Progenitor cell of endocrine pancreas (in vitro differentiated cells): ENCODE measurements at places on chromosomes 4 and X. TPM values are rescaled to one million over a fixed set of nuclear protein-coding genes. Genes with fewer than 3 reads are reported as not detected.

DNA sequence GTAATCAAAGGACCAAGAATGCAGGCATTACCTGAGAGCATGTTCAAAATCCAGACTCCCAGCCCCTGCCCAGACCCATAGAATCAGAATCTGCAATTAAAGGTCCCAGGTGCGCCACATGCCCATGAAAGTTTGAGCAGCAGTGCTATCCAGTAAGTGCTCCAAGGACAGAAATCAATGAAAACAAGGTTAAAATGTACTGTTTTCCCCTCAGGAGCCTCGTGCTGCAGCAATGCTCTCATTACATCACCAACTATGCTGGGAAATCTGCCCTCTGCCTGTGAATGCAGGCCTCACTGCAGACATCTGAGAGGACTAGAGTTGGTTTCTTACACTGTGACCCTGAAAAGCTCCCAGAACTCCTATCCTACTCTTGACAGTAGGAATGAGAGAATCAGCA, 21.1 kb downstream of the ANXA5 start:
- peaks cover 16% of the 10 kb centered on the region for H3K4me1 ChIP-seq
- no peak overlapping the region for H3K4me3 ChIP-seq
- H3K27me3 ChIP-seq: no peaks in the 10 kb centered on the region
- no peak for DNase-seq

DNA sequence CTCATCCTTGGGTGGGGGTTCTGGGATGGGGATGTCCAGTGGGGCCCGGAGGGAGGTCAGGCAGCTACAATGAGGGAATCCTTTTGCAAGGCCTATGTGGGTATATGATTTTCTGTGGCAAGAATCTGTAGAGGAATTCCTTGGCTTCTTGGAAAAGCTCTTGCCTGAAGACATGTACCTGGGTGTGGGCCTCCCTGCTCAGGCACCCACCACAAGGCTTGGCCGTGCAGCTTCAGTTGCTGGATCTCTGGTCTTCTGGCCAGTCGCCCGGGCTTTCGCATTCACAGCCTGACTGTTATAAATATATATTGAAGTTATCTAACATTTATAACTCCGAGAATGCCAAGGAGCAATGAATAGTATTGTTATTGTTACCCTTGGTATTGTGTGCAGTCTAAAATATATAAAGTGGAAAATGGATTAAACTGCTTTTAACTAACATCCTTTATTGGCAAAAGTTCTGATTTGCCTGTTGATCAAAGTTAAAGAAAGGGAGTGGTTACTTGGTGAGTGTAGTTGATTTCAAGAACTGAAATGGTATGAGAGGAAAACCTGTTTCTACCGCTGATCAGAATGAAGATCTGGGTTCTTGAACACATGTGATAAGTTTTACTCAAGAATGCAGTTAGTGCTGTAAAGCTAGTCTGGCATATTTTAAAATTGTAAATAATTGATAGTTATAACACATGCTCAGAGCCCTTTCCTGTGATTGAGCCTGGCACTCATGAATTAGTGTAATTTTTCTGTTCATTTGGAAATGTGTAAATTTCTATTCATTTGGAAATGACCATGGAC, 36.0 kb downstream of the PTTG2 start:
- peaks cover 6% of the 10 kb centered on the region for H3K36me3 ChIP-seq
- H3K27ac ChIP-seq: no peak overlapping the region
- H3K27me3 ChIP-seq: no peaks in the 10 kb centered on the region
- no peak for DNase-seq
- H3K4me1 ChIP-seq: peaks cover 36% of the 10 kb centered on the region
- no peak overlapping the region for H3K4me3 ChIP-seq

DNA sequence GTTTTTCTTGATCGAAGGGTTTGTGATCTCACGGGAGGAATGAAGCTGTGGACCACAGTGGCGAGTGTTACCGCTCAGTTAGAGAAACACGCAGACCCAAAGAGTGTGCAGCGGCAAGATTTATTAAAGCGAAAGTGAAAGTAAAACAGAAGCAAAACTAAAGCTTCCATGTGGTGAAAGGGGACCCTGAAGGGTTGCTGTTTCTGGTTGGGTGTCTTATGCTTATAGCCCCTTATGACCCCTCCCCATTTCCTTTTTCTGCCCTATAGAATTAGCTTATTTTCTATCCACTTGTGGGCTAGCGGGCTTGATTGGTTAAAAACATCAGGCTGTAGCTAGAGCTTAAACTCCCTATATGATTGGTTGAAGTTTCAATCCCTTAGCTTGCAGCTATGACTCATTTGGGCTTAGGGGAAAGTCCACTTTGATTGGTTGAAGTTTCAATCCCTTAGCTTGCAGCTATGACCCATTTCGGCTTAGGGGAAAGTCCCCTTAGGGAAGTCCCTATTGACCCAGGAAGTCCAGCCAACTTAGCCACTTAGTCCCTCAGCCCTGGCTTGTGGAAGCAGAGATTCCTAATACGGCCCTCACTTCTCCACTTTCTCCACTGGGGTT, 171.2 kb upstream of the NWD2 start:
- no peaks in the 10 kb centered on the region for H3K27me3 ChIP-seq
- no peak overlapping the region for H3K4me3 ChIP-seq
- no peak for DNase-seq

CXCL10 gene
- not detected in 2 replicates for total RNA-seq
